ENCODE measurements at places on chromosomes 1 and 21.

- no peak for DNase-seq
Measured at GRCh38 chr1:194223596-194223995, 1037.2 kb upstream of the B3GALT2 start.

GRCh38 chr1:52288286-52288685, 77.7 kb downstream of the CC2D1B start:
- no peak for DNase-seq

DNA sequence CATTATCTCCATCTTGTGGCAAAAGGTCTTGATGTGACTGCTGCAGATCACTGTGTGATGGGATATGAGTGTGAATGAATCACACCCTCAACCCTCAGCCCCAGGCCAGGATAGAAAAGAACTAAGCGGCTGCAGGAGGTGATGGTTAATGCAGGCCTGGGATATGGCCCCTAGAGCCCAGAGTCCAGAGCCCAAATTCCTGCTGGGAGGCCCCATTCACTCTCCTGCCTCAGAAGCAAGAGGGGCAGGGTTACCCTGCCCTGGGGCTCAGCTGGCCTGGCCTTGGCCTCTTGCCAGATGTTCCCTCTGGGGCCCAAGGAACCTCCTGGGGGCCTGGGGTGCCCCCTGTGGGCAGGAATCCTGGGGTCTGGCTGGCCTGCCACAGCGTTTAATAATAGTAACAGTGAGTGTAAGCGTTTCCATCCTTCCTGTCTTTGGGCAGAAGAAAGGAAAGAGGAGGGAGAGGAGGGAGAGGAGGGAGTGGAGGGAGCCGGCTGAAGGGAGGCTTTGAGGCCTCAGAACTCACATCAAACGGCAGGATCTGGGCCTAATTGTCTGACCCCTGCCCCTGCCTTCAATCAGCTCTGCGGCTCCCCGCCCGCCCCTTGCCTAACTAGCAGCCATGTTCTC, 26.2 kb downstream of the DMAP1 start:
- DNase-seq: no peak

- DNase-seq: no peak
Measured at GRCh38 chr1:244296447-244296846, 155.3 kb downstream of the ADSS2 start.

Measured in stimulated activated naive CD4-positive, alpha-beta T cell treated with Interleukin-2 at 50 U/mL for 16 hours (primary cell).